D721Med (cell line): ENCODE measurements at places on chromosomes 1 and 21.

- no peak for DNase-seq
Measured at GRCh38 chr1:94727846-94728715, 92.1 kb upstream of the SLC44A3 start.

DNA sequence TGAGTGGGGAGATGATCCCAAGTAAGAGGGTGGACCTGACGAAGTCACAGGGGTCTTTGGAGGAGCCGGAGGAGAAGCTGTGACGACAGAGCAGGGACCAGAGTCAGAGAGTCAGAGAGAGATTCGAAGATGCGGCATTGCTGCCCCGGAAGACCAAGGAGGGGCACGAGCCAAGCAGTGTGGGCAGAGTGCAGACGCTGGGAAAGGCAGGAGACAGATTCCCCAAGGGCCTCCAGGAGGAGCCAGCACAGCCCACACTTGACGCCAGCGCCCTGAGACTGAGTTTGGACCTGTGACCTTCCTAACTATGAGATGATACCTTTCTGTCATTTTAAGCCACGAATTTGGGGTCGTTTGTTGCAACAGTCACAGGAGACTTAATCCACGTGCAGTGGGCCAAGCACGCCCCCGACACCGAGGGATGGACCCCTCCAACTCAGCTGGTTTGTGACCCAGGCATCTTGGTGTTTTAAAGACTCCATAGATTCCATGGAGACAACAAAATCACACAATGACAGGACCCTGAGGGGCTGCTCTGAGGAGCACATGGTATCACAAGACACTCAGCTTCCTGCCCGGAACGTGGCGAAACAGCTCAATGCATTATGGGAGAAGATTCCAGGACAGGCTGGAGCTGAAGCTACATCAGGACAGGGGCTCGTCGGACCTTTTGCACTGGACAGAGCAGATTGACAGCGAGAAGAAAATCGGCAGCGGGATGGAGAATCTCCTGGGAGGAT is 11.0 kb upstream of the TFF1 start:
- DNase-seq, result no peak

DNA sequence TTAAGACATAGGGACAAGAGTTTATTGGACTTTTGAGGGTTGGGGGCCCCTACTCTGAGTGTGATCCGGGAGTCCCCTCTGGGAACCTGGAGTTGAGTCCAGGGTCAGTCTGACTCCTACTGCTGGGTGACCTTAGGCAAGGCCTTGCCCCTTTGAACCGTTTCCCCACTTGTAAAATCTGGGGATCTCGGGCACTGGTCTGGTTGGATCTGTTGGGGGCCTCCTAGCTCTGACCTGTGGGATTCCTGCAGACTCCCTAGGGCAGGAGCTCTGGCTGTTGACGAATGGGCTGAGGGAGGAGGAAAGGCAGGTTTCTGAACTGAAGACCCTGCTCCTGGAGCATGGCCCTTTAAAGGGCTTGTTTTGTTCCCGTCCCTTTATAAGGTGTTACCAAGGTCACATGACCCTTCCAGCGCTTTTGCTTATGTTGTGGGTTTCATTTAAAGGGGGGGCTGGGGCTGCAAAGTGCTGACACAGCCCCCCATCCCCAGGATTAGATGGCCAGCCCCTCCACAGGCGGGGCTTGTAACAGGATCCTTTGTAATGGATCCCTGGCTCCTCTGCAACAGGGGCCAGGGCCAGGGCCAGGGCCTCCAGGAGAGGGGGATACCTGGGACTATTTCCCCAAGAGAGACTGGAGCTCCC is 50.7 kb downstream of the YARS1 start:
- DNase-seq, result no peak

DNA sequence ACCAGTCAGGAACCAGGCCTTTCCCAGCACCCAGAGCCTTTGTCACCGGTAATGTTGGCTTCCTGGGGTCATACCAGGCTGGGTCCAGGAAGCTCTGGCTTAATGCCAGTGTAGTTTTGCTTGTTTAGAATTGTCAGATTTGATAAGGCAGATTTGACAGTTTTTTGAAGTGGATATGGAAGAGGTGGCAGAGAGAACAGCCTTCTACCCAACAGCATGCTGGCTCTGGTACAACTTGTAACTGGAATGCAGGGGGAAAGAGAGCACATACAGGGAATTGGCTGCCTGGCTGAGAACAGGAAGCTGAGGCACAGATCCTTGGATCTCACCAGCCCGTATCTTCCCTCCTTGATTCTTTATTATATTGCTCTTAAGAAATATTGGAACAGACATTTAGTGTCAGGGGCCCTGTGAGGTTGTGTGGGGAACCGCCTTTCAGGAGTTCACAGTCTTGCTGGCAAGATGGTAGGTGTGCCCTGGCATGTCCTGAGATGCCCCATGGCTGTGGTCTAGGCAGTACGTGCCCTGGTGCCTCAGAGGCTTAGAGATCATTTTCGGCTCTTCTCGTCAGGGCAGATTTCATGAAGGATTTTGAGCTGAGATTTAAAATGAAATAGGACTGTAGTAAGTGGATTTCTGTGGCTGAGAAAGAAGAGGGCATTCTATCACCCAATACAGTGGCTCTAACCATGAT is 227.0 kb downstream of the PBX1 start:
- peak; percentile 47 for DNase-seq

DNA sequence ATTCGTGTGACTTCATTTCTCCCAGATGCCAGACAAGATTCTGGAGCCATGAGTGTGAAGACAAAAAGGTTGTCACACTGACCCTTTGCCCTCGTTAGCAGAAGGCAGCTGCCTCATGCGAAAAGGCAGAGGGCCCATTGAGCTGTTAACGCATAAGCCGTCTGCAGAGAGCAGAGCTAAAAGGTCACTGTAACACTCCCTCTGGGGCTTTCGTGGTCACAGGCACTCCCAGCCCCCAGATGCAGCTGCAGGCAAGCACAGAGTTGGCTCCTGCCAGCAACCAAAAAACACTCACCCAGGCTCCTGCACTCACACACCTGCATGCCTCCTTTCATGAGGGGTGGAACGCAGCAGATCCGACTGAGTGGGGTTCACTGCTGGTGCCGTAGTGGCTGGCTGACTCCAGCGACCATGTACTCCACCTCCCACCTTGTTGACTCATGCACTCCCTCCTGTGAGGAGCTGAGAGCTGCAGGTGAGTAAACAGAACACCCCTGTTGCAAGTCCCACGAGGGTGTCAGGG is 287.5 kb downstream of the SMYD3 start:
- no peak for DNase-seq

DNA sequence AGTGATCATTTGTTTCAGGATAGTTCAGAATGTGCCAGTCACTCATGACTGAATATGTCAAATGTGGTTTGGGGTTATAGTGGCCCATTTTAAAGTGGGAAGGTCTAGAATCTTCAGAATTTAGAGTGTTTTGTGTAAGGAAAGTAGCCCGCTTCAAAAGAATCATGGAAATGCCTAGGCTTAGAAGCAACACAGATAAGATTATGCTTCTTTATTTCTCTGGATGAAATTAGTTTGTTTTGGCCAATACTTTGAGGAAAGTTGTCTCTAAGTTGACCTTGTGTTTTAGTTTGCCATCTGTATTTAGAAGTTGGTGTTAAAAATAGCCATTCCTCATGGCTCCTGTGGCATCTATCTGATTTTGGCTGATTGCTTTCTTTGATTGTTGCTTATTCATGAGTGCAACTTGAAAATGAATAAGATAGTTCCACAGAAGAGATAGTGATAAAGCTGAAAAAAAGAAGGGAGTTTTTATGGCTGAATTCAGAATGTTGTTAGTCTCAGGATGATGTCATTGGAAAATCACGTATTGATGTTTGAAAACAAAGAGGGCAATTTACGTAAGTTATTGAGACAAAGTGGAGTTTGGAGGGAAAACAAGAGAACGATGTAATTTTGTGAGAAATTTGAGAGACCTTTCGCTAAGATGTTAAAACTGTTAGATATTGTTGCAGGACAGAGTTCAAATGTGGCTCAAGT is 71.9 kb downstream of the PLA2G4A start:
- no peak for DNase-seq

DNA sequence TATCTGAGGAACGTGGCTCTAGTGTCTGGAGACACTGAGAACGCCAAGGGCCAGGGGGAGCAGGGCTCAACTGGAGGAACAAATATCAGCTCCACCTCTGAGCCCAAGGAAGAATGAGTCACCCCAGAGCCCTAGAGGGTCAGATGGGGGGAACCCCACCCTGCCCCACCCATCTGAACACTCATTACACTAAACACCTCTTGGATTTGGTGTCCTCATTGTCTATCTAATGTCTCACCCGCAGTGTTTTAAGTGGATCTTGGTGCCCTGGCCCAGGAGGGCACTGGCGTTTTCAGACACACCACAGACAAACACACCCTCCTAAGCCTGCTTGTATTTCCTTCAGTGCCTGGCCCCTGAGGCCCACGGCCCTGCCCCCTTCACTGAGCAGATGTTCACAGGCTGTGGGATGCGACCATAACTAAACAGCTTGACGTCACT is 2.2 kb upstream of the FALEC start:
- DNase-seq, result no peak

- no peak for DNase-seq
Measured at GRCh38 chr1:10827377-10828333, 31.2 kb upstream of the CASZ1 start.
